Naive B cell (primary cell): ENCODE measurements at places on chromosomes 7 and 10. TPM values are rescaled to one million over a fixed set of nuclear protein-coding genes. Genes with fewer than 3 reads are reported as not detected.

The UROS gene
- 56.3 TPM for polyA plus RNA-seq

The ZNF248 gene
- 7.8 TPM for polyA plus RNA-seq

The OR6V1 gene
- not detected for polyA plus RNA-seq

The MRLN gene
- polyA plus RNA-seq: not detected

DNA sequence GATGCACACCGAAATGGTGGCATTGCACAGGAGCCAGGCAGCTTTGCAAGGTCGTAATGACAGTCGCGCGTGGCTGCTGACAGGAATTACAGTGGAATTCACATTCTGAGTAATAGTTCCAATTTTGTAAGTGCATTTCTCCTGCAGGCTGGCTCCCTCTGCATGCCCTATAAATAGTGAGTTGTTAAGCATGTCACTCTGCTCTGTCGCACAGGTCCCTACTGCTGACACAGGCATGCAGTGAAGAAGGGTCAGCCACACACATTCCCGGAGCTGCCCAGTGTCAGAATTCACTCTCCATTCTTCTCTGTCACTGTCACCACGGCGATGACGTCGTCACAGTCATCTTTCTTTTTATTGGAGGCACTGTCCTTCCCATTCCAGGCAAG lies 49.2 kb upstream of the SHH start:
- no peaks in the 10 kb centered on the region for H3K36me3 ChIP-seq
- peaks cover 27% of the 10 kb centered on the region for H3K27me3 ChIP-seq

DNA sequence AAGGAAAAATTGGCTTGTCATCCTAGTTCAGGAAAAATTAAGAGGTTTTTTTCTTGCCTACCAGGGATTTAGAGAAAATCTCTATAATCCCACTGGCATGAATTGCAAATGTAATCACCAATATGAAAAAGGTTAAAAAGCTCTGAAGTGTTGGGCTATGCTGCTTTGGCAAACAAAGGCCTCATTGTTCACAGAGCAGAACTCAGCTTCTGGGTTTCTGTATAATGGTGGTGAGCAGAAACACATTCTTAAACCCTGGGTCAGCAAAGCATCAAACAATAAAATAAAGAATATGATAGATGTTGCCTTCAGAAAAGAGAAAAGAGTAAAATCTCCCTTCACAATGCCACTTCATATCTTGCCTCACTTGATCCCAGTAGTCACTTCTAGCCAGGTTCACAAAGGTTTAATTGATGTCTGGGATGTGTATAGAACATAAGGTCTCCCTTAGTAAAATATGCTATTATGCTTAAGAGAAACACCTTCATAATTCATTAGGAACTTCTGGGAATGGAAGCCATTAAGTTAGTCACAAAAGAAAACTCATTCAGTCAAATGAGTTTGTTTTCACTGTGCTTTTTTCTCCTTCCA lies 1255.5 kb upstream of the PHF14 start:
- no peaks in the 10 kb centered on the region for H3K27me3 ChIP-seq
- H3K27ac ChIP-seq: no peak overlapping the region
- no peak for DNase-seq
- no peaks in the 10 kb centered on the region for H3K36me3 ChIP-seq

DNA sequence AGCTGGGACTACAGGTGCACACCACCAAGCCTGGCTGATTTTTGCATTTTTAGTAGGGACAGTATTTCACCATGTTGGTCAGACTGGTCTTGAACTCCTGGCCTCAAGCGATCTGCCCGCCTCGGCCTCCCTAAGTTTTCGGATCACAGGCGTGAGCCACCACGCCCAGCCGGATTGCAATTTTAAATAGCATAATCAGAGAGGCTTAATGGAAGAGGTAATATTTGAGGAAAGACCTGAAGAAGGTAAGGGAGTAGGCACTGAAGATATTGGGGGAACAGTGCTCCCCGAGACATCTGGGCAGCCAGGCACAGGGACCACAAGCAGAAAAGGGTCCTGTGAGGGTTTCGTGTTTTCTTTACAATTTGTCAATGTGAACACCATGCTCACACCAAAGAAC lies 61.4 kb upstream of the USP6NL start:
- H3K36me3 ChIP-seq: peaks cover 6% of the 10 kb centered on the region
- no peaks in the 10 kb centered on the region for H3K27me3 ChIP-seq
- no peak overlapping the region for H3K27ac ChIP-seq
- peak overlapping the region; percentile 77 for H3K4me3 ChIP-seq
- peaks cover 59% of the 10 kb centered on the region for H3K4me1 ChIP-seq
- no peak for DNase-seq

DNA sequence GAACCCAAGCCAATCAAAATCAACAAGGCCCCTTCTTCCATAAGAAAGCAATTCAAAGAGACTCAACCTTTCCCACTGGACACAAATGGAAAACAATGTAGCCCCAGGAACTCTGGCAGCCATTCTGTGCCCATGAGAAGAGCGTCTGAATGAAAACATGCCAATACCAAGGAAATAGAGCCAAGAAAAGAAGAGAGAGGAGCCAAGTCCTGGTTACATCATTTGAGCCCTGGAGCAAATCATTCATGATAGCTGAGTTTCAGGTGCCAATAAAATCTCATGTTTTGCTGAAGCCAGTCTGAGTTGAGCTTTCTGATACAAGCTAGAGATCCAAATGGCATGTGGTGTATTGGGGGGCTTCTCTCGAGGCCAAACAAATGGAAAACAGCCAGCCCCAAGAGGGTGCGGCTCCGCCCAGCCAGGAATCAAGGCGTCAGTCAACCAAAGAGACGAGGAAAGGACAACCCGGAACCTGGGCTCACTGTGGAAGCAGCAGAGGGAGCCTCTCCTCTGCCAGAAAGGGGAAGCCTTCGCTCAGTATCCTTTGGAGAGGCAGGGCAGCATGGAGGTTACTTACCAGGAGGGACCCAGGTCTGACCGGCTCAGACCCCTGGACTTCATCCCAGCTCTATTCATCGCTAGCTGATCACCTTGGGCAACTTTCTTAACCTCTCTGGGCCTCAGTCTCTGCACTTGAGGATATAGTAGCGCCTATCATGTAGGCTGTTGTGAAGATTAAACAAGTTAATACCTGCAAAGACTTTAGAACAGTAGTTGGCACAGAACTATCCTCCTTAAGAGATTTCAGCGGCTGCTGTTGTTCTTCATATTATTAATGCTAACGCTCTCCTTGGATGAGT lies 61.8 kb downstream of the OAT start:
- H3K36me3 ChIP-seq: peaks cover 7% of the 10 kb centered on the region
- no peak overlapping the region for H3K4me3 ChIP-seq
- H3K4me1 ChIP-seq: peaks cover 11% of the 10 kb centered on the region
- H3K27ac ChIP-seq: no peak overlapping the region

- H3K4me1 ChIP-seq: no peaks in the 10 kb centered on the region
- no peak overlapping the region for H3K27ac ChIP-seq
- no peaks in the 10 kb centered on the region for H3K36me3 ChIP-seq
- H3K27me3 ChIP-seq: peaks cover 5% of the 10 kb centered on the region
Measured at GRCh38 chr10:32109603-32110002, 53.4 kb upstream of the KIF5B start.

DNA sequence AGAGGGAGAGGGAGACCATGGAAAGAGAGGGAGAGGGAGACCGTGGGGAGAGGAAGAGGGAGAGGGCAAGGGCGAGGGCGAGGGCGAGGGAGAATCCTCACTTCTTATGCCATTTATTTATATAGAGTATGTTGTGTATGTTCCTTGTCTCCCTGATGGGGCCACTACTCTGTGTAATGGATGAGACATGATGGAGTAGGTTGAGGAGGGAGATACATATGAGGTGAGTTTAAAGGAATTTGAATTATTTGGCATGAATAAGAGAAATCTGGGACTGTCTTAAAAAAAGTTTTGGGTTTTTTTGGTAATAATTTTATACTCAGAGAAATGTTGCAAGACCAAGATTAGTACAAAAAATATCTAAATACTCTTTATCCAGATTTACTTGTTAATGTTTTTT lies 20.1 kb downstream of the CCSER2 start:
- H3K27me3 ChIP-seq: no peaks in the 10 kb centered on the region
- no peak overlapping the region for H3K27ac ChIP-seq
- H3K4me1 ChIP-seq: peaks cover 9% of the 10 kb centered on the region
- no peaks in the 10 kb centered on the region for H3K36me3 ChIP-seq
- no peak overlapping the region for H3K4me3 ChIP-seq
- DNase-seq: no peak
